ENCODE measurements at places on chromosomes 5 and 9.

DNA sequence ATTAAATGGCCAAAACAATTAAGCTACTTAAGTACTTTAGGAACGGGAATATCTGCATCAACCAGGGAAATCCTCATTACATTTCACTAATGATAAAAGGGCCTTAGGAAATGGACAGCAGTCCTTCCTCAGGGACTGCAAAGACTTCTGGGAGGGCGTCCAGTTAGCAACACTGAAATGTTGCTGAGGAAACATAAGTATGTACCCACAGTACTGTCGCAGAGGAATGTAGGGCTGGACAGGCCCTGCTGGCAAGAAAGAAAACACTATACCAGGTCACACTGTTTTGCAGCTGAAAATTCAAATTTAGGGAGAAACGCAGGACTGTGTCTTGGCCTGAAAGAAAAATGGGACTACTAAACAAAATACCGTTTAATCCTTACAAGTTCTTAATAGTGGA lies 1.3 kb downstream of the C5orf15 start:
- no peak for DNase-seq

- DNase-seq: no peak
Observed at GRCh38 chr5:135705941-135706466, 127.2 kb upstream of the CXCL14 start.

- no peak for DNase-seq
Observed at GRCh38 chr9:21265421-21266189, 25.8 kb upstream of the IFNA14 start.

DNA sequence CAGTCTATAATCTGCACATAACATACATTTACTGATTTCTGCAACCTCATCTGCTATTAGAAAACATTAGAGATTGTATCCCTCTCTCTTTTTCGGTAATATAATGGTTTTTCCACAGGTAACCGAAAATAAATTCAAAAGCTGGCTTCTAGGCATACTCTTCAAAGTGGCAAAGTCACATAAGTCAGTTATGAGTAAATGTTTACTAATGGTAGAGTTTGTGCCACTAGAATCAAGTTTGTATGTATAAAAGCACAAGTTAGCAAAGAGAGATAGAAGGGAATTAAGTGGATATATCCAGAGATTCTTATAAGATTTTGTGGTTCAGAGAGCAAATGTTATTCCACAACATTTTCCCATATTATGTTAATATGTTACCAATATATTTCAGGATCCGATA lies 86.9 kb downstream of the MYO10 start:
- DNase-seq: no peak

DNA sequence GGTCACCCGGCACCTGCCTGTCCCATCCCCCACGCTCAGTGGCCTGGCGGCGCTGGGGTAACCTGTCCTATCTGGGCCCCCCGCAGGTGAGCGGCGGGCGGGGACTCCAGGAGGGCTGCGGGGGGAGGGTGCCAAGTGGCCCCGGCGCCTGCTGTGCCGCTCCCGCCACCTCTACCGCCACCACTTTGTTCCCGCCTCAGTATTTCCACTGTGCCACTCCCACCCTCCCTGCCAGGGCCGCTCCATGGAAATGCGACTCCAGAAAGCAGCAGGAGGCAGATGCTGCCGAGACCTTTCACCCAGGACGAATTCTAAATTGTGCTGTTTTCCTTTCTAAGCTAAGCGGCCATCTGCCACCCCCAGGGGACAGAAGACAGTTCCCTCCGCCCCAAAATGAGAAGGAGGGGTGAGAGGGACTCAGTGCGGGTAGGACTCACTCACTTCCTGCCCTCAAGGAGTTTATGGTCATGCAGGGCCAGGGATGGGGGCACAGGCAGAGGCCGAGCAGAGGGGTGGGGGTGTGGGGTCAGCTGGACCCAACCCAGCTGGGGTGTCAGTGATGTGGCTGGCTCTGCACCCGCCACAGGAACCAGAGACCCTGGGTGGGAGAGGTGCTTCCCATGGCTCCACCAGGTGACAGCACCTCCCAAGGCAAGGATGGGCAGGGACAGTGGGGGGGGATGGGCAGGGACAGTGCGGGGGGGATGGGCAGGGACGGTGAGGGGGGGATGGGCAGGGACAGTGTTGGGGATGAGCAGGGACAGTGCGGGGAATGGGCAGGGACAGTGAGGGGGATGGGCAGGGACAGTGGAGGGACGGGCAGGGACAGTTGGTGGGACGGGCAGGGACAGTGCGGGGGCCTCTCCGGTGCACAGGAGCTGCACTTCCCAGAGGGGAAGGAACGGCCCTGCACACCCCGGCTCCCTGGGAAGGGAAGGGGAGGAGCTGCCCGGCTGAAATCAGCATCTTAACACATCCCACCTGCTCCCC lies 17.8 kb downstream of the NOTCH1 start:
- DNase-seq: no peak

DNA sequence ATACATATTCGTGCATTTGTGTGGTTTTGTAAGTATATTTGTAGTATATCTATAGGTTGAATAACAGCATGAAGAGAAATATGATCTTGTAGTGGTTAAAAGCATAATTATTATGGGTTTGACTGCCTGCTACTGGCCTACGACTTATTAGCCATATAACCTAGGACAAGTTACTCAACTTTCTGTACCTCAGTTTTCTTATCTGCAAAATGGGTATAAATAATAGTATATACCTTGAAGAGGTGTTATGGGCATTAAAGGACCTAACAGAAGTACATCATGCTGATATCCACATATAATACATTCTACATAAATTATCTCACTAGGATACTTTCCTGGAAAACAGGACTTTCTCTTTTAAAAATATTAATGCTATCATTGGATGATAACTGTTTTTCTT lies 118.3 kb upstream of the ELL2 start:
- no peak for DNase-seq

DNA sequence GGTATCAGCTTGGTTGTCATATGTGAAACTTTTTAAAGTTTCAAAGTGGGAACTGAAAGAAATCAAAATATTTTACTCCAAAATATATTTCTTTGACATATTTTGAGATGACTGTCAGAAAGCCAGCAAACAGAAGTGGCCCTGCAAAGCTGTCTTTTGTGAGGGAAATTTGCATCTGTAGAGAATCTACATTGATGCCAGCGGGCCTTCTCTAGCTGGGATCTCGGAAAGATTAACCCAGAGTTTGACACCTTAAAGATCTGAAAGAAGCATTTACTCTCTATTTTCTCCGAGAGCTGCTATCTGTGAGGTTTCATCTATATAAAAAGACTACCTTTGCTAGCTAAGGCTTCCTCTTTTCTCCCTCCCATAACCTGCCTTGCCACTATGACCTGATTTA lies 303.6 kb downstream of the FBXL17 start:
- DNase-seq: no peak

DNA sequence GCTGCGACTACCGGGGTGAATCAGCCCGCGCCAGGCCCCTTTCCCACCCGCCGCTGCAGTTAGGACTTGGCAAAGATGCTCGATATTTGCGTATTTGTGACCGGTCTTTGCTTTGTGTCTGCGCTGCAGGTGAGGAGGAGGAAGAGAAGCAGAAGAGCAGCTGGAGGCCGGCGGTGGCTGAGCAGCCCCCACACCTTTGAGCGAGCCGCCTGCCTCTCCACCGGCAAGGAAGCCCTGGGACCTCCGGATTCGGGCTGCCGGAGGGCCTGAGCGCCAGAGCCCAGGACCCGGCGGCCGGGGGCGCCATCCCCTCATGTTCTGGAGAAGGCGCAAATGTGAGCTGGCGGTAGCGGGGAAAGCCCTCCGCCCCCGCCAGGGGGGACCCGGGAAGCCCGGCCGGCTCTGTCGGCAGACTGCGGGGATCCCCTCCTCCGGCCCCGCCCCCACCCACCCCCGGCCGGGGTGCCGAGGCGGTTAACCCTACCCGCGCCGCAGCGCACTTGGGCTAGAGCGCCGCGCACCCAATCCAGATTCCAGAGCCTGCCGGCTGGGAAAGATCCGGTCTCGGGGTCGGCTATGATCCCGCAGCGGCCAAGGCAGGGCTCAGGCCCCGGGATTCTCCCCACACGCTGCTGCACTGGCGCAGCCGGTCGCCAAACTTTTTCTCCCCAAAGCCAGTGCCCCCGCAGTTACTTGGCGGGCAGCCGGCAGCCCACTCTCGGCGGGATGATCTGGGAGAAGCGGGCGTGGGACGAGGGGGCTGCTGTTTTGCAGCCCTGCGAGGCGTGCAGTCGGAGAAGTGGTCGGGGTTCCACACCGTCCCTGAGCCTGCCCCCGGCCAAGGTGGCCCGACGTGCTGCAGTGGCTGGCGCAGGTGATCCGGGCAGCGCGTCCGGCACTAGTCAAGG lies 800 bp upstream of the KCNN2 start:
- no peak for DNase-seq

GRCh38 chr9:102253099-102253498 lies 514.7 kb upstream of the GRIN3A start:
- no peak for DNase-seq

- no peak for DNase-seq
Observed at GRCh38 chr5:84085387-84086041, 299.2 kb downstream of the EDIL3 start.

Measured in activated naive CD4-positive, alpha-beta T cell treated with Interleukin-2 at 50 U/mL for 16 hours (primary cell).